ENCODE measurements at places on chromosomes 1 and 21.

- DNase-seq = no peak
These were observed 323.3 kb upstream of the LYPLAL1 start for GRCh38 chr1:218850367-218850766.

GRCh38 chr21:15289896-15290841, 225.4 kb upstream of the NRIP1 start:
- no peak for DNase-seq

GRCh38 chr1:188355082-188355481, 1526.3 kb downstream of the PLA2G4A start:
- DNase-seq = no peak

GRCh38 chr1:186819563-186819962, 9.2 kb upstream of the PLA2G4A start:
- no peak for DNase-seq

DNA sequence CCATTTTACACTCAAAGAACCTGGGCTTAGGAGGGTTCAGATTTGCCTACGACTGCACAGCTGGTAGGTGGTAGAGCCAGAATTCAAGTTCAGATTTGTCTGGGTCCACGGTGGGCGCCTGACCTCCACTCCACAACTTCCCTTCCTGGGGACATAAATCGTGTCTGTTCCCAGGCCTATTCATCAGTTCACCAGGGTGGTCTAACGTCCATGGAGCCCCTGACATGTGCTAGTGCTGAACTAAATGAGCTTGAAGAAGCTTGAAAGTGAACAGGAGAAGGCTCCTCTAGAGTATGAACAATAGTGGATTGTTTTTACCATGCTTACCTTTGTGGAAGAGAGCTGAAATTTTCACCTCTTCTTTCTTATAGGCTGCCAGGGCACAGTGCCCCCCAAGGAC, 32.5 kb upstream of the KIF1B start:
- DNase-seq = no peak

GRCh38 chr1:209607795-209608178, 24.3 kb downstream of the CAMK1G start:
- no peak for DNase-seq
